COLO829 (cell line): ENCODE measurements at places on chromosomes 2 and 18.

DNA sequence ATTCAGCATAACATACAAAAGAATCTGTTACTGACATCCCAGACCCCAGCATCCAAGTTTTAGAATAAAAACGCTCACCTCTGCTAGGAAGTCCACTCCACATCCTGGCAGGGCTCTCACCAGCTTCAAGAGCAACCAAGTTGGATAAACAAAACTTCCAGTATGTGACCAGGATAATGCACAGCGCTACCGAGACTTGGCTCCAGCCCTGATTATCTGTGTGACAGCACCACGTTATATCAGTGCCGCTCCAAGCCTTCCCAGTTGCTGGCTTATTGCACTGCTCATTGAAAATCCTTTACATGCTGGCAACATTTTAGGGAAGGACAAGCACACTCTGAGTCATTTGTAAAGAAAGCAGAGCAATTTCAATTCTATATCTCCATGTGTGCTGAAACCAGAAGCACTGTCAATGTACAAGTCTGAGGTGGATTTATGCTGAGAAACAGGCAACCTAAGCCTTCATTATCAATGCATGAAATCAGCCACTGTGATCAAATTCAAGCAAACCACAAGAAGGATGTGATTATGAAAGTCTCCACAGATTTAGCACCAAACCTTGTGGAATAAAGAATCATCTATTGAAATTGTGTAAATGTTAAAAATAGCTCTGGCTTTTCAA, 115.7 kb downstream of the ZNF385B start:
- DNase-seq = no peak

DNA sequence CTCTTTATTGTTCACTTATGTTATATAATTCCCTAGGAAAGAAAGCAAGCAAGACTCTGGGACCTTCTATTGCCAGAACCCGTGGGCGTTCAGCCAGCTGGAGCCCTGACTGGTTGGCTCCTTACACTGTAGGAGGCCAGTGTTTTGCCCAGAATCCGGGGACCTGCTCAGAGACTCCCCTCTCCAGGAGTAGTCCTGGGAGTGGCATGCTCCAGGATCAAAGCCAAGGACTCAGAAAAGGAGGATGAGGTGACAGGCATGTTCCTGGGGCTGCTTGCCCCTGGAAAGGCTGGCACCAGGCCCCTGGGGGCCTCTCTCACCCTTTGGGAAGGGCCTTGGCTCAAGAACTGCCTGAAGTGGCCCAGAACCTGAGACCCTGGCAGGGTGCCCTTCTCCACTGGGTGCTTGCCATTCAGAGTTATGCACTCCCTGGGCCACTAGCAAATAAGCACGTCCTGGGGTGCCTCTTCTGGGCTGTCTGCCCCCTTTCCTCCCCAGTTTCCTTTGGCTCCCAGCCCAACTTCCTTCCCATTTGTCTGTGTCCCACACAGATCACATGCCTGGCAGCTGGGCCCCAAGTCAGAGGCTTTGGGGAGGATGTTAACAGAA, 19.6 kb upstream of the KIF3C start:
- DNase-seq = no peak

- DNase-seq = no peak
Observed at GRCh38 chr2:181789827-181790448, 101.6 kb upstream of the ITPRID2 start.

- DNase-seq = no peak
Observed at GRCh38 chr2:42931146-42931817, 138.9 kb upstream of the HAAO start.

GRCh38 chr2:160493227-160494028, at the start of gene RBMS1:
RBMS1 (minus strand) TSS chr2:160493807; CDS start chr2:160493363, 444 bp downstream.
- peak; percentile 42 for DNase-seq

GRCh38 chr2:234446404-234447076, 50.3 kb downstream of the ARL4C start:
- DNase-seq = no peak

- no peak for DNase-seq
Observed at GRCh38 chr2:96819128-96819875, 3.2 kb downstream of the CNNM3 start.

DNA sequence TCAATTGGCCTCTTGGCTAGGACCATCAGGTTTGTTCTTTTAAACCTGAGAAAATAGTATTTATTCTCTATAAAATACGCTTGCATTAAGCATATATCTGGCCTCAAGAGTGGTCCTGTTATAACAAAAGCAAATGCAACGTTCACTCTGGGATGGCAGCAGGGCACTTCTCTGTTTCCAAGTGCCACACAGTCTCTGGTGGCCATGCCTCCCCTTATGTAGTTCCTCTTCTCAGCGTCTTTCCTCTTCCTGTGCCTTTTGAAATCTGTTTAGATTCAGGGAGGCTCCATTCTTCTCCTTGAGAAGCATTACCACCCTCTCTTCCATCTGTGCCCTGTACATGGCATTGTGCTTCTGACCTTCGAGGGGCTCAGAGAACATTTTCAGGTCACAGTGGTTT, 51.9 kb downstream of the TSHZ1 start:
- no peak for DNase-seq

DNA sequence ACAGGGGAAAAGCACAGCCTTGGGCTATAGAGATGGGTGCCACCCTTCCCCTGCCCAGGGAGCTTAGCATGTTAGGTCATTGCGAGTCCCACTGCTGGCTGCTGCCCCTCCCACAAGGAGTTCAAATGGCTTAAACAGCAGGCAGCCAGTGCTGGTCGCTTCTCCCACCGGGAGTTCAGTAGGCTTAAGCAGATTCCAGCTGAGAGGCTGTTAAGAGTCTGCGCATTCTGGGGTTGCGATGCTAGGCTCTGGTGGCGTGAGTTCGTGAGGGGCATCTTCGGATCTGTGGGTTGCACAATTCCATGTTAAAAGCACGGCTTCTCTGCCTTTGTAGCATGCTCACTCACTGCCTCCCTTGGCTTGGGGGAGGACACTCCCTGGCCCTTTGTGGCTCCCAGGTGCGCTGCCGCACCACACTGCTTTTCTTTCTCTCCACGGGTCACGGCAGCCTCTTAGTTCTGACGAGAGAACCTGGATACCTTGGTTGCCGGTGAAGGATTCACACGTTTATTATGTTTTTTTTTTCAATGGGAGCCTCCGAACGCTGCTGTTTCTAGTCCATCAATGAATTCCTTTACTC, 93.2 kb downstream of the UNC80 start:
- DNase-seq = no peak

- DNase-seq = no peak
Observed at GRCh38 chr2:213199871-213200270, 48.5 kb upstream of the IKZF2 start.

DNA sequence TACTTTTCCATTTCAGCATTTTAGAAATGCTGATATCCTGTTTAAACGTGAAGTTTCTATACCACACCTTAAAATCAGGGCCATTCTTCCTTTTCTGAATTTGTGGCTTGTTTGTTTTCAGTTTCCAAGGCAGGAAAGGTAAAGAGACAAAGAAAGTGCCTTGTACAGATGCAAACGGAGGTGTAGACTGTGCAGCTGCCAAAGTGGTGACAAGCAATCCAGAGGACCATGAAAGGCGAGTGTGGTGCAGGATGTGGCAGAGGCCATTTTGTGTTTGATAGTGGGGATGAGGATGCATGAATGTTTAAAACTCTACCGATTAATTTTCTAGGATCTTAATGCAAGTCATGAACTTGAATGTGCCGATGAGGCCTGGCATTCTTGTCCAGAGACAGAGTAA, 733 bp downstream of the C2orf74 start:
- DNase-seq = no peak

- DNase-seq = no peak
Observed at GRCh38 chr2:9230051-9230802, 23.6 kb downstream of the ASAP2 start.

GRCh38 chr2:46353509-46353908, 56.3 kb downstream of the EPAS1 start:
- DNase-seq = no peak

DNA sequence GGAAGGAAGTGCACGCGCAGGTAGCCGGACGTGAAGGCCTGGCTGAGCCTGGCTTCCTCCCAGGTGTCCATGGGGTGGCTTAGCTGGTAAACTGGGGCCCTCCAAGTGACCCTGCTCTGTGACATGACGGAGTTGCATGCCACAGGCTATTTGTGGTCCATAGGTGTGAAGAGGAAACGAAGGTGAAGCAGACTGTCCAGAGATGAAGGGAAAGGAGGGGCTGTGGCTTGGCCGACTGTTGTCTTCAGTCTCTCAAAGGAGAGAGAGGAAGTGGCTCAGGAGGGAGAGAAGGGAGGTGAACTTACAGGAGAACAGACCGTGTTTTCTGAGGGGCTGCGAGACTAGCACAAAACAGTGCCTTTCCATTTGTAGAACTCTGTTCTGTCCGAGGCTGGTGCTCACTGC, 19.3 kb downstream of the INPP5D start:
- DNase-seq = no peak

DNA sequence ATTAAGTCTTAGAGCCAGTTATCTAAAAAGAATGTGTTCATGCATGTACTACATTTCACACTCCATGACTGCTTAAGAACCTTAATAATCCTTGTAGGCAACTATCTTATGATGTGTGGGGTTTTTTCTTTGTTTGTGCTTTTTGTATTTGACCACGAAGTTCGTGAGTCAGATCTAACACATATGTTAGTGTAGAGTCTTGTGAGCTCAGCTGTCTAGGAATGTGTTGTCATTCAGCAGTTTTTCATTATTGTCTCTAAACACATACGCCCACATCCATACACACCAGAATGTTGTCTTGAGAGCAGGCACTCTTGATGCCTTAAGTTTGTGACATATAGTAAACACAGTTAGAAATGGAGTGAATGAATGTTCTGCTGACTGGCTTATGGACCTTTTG, 38.4 kb downstream of the CAB39 start:
- no peak for DNase-seq

- DNase-seq = no peak
Observed at GRCh38 chr2:26609839-26610277, 31.3 kb downstream of the CIB4 start.

DNA sequence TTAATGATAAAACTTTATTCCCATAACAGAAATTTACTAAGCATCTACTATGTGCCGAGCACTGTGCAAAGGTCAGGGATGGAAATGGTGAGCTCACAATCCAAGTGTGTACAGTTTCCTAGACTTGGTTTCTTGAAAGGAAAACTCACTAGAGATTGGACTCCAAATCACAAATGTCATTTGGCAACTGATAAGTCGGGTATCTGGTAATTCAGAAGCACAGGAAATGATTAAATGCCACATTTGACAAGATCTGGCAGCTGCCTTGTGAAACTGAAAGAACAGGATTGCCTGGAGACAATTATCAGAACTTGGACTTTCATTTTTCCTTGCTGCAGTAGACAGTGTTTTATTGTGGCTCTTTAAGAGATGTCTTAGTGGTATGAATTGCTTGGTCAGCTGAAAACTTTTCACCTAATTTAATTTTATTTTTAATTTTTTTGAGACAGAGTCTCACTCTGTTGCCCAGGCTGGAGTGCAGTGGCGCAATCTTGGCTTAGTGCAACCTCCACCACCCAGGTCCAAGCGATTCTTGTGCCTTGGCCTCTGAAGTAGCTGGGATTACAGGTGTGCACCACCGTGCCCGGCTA, 19.2 kb downstream of the ITGA6 start:
- DNase-seq = no peak

- no peak for DNase-seq
Observed at GRCh38 chr2:224175538-224175937, 136.5 kb upstream of the SERPINE2 start.

- DNase-seq = peak; percentile 22
Observed at GRCh38 chr2:185335879-185336278, 402.7 kb upstream of the FSIP2 start.

DNA sequence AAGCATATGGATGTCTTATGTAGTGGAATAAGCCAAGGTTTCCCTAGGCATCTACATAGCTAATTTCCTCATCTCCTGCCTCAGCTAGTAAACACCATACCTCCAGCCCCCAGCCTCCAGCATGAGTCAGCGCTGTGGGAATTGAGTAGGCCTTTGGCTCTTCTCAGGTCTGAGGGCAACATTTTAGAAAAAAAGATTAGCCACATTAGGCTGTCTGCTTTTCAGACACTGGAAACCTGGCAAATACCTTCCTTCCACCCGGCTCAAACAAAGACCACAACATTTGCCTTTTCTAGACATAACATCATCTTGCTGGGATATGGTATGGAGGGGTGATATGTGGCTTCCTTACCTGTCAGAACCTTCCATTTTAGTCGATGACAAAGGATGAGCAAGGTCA, 6.1 kb upstream of the CCDC195 start:
- DNase-seq = no peak

DNA sequence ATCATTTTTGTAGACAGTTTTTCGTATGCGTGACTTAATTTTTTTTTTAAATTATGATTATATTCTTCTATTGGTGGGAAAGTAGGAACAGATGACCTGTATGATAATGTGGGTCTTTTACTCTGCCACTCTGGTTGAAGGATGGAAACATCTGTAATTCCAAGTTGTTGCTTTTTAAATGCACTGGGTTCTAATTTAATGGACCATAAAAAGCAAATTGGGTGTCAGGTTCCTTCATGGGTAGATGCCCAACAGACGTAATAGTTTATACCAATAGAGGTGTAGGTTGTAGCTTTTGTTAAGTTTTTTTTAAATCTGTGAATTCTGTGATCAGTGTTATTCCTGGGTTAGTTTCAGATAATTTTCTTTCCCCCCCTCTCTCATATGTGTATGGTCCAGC, 117.6 kb downstream of the MAP4K4 start:
- no peak for DNase-seq

DNA sequence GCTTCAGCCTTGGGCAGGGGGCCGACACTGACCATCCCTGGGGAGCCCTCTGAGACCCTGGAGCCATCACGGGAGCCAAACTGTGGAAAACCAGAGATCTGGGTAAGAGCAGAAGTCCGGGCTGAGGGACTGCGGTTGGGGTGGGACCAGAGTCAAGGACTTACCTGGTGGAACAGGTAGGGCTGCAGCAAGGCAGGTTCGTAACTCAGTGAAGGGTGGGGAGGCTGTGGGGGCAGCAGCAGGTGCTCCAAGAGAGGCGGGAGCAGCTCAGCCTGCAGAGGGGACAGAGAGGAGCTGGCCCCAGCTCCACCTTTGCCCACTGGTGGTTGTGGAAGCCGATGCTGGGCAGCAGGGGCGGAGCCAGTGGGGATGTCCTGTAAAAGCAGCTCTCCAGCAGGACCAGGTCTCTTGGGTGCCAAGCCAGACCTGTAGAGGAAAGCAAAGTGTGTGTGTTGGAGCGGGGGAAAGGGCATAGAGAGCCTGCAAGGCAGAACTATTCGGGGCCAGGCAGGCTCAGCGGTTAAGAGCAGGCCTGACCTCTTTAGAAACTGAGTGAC, 6.7 kb downstream of the PTPRN start:
- DNase-seq = no peak

GRCh38 chr2:215136669-215137328, 1.6 kb downstream of the ABCA12 start:
- DNase-seq = no peak

DNA sequence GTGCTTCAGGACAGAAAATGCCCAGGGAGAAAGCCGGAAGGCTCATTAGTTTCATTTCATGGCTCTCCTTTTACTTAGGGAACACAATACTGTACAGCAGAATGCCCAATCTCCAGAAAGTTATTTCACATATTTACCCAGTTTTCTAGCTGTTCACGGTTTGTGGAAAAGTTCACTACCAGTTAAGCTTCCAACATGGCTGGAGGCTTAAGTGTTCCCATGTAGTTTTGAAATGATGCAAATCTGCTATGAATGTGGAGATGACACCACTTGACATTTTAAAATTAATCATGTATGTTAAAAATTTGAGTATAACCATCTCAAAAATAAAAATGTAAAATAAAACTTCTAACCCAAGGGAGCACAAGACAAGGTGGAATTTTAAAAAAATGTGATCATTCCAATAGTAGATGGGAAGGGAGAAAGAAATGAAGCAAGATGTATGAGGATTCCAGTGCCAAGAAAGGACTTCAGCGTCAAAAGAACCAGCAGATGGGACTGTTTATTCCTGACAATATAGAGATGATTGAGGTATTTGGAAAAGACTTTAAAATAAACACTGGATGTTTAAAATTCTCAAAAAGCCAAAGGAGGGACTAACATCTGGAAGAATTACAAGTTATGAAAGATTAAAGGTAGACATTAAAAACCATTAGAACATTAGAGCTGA, 60.9 kb upstream of the OSR1 start:
- DNase-seq = no peak
